ENCODE measurements at places on chromosomes 3 and 15.
A peak's percentile ranks its signal among the peaks of the same experiment; 100 is the strongest.

DNA sequence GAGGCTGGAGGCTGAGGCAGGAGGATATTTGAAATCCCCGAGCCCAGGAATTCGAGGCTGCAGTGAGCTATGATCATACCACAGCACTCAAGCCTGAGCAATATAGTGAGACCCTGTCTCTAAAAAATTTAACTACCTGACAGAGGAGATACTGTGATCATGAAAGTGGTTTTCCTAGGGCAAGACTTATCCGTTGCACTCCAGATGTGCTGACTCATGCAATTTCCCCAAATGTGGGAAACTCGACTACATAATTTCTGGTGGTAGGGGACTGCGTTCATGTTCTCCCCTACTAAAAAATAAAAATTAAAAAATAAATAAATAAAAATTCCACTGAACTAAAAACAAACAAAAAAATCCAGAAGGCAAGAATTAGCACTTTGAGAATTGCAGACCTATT, 271.7 kb downstream of the SHQ1 start:
- DNase-seq, result no peak

GRCh38 chr3:41920406-41920965, 41.4 kb downstream of the ULK4 start:
- no peak for DNase-seq

- peak; percentile 94 for DNase-seq
Observed at GRCh38 chr15:77009646-77010311, 14.9 kb downstream of the PSTPIP1 start.

DNA sequence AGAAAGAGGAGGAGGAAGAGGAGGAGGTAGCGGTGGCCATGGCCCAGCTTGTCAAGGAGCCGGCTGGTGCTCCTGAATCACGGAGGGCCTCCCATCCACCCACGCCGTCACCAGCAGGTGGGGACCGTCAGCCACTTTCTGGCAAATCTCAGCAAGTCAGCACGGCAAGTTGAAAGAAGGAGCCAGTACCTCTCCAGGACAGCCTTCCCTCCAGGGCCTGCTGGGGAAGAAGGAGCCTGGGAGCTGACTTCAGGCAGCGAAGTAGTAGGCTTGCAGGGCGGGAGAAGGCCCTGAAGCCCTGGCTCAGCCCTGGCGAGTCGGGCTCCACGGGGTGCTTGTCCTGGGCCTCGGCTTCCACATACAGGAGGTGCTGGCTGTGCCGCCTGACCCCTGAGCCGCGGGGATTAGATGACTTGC, 99.2 kb upstream of the TRPM1 start:
- DNase-seq, result peak; percentile 85

DNA sequence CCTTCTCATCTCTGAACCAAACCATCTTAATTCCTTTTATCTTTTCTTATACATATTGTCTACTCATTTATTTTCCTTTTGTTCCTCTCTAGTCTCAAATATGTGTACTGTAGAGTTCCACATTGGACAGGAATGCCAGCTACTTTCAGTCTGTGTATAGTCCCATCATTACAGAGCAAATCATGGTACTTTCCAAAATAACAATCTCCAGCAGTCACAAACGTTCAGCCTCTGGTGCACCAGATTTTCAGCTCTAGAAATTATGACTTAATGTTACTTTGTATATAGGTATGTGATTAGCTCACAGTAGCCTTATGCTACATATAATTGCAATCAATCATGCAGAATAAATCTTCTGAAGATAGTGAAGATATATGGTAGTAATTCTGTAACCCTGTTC, 32.5 kb upstream of the TM4SF4 start:
- no peak for DNase-seq

- no peak for DNase-seq
Observed at GRCh38 chr3:126127904-126128303, 44.0 kb upstream of the SLC41A3 start.

DNA sequence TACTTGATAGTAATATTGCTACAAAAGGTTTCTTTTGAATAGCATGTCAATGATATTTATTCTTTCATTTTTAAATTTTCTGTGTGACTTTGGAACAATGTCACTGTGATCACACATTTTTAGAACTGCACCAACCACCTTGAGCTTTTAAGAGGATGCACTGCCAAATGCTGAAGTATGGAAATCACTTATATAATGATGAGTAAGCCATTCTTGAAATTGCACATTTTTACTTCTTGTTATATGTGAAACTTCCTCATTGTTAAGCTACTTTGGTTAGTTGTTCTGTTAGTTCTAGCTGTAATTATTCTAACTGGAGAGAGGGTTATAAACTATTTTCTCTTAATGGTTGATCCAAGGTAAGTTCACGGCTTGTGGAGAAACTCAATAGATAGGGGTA, 547.5 kb downstream of the ZIC1 start:
- no peak for DNase-seq

DNA sequence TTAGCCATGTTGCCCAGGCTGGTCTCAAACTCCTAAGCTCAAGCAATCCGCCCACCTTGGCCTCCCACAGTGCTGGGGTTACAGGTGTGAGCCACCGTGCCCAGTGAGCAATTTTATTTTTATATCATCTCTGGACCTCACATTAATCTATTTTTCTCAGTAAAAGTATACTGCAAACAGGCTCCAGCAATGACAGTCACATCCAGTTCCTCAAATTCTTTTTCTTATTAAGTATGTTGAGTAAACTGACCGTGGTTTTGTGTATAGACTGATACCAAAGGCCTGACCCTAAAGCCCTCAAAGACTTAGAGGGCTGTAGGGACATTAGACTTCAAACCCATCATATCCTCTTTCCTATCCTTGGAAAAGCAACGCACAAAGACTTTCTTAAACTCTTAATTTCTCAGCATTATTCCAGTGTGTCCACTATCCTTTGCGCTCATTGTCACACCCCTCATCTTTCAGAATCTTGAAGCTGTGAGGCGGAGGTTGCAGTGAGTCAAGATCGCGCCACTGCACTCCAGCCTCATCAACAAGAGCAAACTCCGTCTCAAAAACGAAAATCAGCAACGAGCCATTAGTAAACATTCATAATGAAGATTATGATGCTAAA, 2.0 kb downstream of the NGLY1 start:
- DNase-seq, result no peak

- DNase-seq, result no peak
Observed at GRCh38 chr3:61882253-61882652, 320.9 kb downstream of the PTPRG start.

GRCh38 chr3:155364492-155364891, 71.0 kb upstream of the STRIT1 start:
- no peak for DNase-seq

- DNase-seq, result no peak
Observed at GRCh38 chr3:40985195-40985594, 214.1 kb upstream of the CTNNB1 start.

DNA sequence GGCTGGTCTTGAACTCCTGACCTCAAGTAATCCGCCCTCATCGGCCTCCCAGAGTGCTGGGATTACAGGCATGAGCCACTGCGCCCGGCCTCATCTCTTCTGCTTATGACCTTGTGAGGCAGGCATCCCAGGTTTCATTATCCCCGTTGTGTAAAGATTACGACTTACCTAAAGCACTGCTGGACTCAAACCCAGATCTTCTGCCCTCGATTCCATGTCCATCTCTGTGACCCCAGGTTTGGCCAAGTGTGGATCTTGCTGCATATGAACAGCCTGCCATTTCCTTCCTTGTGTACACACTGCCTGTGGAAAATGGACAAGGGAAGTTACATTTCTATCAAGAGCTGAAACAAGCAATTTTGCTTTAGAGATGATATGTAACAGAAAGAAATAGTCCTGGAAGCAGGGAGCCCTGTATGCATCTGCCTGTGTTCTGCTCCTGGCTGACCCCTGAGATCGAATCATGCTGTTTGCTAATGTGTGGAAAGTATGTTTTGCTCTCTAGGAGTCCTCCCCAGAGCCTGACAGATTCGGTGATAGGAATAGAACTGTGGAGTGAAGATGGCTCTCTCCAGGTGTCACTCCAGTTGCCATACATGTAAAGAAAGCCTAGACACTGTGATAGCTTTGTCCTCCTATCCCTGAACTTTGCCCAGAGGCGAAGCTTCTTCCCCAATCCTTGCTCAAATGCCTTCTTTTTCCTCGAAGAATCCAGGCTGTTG, 11.8 kb upstream of the LIPC start:
- DNase-seq, result peak; percentile 58

DNA sequence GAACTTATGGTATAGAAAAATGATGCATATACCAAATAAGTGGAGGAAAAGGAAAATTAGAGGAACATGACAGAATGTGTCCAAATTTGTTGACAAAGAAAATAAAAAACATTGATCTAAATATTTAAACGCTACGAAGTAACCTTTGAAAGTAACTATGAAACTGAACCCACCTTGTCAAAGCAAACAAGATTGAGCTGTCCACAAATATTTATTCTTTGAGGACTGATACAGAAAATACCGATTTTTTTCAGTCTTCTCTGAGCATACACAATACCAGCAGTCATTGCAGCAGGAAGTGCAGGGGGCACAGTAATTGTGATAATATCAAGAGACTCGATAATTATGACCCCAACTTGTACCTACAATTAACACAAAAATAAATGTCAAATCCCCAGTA, 40.0 kb downstream of the ATP13A3 start:
- no peak for DNase-seq

GRCh38 chr3:52819936-52820335, 10.5 kb downstream of the ITIH4 start:
- no peak for DNase-seq

DNA sequence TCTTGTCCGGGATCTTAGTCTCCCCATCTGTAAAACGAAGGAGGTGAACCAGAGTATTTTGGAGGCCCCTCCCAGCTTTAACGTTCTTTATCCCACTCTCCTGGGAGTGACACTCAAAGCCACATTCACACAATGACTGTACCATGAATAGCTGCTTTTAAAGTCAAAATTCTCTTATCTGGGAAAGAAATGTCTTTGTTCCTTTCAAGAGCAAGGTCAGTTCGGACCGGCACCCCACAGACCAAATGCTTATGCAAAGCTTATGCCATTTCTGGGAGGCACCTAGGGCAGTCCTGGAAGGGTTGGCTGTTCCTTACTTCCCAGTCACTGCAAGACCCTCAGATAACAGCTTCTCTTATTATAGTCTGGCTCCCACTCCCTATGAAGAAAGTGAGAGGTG, 53.5 kb upstream of the WNT5A start:
- no peak for DNase-seq

- no peak for DNase-seq
Observed at GRCh38 chr3:82208002-82208710, 446.7 kb upstream of the GBE1 start.

DNA sequence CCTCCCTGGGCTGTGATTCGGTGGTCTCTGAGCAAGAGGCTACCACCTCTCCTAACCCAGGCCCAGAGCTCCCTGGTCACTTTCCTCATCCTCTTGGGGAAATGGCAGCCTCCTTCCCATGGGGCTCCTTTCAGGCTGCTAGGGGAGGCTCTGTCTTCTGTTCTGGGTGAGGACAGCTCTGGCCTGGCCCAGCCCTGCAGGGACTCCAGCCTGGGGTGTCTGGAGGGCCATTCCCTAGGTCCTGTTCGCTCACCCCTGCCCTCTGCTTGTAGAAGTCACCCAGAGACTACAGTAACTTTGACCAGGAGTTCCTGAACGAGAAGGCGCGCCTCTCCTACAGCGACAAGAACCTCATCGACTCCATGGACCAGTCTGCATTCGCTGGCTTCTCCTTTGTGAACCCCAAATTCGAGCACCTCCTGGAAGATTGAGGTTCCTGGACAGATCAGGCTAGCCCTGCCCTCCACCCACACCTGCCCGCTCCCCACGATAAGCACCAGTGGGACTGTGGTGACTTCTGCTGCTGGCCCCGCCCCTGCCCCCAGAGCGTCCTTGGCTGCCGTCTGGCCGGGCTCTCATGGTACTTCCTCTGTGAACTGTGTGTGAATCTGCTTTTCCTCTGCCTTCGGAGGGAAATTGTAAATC, 30.9 kb downstream of the PRKCD start:
- no peak for DNase-seq

GRCh38 chr3:157912514-157913451, 193.4 kb downstream of the SHOX2 start:
- DNase-seq, result no peak

DNA sequence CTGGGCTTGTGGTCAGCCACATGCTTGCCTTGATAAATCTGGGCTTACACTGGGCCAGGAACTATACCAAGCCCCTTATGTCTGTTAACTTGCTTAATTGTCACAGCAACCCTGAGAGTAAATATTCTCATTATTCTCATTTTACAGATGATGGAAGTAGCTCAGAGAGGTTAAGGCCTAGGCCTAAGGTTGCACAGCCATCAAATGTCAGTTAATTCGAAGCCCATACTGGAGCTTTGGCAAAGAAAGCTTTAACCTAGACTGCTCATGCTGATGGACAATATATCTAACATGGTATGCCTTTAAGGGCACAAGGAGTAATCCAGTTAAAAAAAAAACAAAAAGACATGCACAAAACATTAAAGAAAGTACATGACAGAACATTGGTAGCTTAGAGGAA, 220.1 kb downstream of the FEZF2 start:
- no peak for DNase-seq

GRCh38 chr15:73941871-73942635, 15.8 kb downstream of the LOXL1 start:
- peak; percentile 86 for DNase-seq

DNA sequence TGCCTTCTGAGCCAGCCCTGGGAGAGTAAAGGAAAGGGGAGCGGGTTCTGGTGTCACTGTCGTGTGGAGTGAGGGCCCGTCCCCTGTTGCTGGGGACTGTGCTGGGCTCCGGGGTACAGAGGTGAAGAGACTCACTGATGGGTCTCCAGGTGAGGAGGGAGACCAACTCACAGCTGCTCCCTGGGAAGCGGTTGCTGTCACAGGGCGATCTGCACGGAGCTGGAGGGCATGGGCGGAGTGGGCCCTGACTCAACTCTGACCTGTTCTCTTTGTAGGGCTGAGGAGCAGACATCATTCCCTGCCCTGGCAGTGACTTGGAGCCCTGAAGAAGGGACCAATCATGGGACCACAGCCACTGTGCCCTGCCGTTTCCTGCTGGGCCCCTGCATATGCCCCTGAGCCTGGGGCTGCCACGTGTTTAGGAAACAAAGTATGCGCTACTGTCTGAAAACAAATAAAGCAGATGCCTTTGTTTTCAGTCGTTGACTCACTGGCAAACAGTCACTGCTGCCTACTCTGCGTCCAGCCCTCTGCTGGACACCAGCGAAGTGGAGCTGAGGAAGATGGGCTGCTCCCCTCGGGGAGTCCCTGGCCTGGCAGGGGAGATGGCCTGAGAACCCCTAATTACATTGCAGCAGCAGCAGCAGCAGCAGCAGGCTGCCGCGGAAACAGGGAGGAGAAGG, 22.9 kb upstream of the PLXNA1 start:
- DNase-seq, result peak; percentile 96

GRCh38 chr3:44079916-44080315, 161.8 kb upstream of the TOPAZ1 start:
- no peak for DNase-seq

DNA sequence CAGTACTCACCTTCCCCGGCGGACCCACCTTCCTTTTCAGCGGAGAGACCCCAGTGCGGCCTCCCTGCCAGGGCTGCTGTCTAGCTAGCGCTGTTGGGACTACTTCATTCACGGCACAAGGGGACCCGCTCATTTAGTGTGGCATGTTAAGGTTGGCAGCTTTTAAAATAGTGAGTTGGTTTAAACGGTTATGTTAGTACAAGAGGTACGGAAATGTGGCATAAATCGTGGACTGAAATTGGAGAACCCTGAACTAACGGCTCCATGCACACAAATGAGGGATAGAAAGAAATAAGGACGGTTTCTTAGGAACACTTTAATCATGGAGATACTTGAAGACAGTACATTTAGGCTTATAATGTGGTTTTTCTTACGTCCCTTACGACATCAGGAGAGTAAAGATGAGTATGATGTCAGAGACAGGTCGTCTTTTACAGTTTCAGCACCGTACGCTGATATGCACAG, 752 bp downstream of the CEP63 start:
- DNase-seq, result peak; percentile 68

GRCh38 chr3:32321095-32321790, 70.4 kb upstream of the CMTM7 start:
- no peak for DNase-seq
